ENCODE measurements at places on chromosomes 5 and 9.

GRCh38 chr5:33379757-33380156 is 61.0 kb upstream of the TARS1 start:
- no peak for DNase-seq

- no peak for DNase-seq
These were observed 20.6 kb downstream of the LAMC3 start for GRCh38 chr9:131029574-131029952.

DNA sequence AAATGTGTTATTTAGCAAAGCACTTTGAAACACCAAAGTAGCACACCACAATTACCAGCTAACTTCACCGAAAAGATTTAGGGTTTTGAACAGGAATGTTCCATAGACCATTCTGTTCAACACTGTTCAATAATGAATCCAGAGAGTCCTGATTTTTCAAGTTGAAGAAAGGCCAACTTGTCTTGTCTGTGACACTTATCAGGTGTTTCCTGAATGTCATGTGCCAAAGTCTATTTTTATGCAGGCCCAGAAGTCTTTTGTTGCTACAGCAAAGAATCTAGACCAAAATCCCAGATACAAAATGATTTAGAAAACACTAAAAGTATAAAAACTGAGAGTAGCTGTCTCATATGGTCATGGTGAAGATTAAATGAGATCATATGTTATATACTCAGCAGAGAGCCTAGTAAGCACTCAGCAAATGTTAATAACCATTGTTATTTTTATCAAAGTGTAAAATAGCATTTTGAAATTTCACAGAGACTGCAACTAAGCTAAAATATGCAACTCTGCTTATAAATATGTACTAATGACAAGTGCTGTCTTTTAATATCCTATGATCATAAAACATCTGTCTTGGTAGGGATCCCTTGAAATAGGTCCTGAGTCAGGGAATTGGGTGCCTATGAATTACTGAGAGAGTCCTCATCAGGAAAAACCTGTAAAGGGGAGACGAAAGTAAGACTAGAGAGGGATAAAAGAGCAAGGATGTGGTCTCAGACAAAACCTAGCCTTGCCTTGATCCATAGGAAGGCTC is 122.4 kb upstream of the SLC12A2 start:
- DNase-seq = no peak

GRCh38 chr5:150780816-150781221 is 2.3 kb downstream of the SMIM3 start:
- no peak for DNase-seq

GRCh38 chr9:87664153-87665060 is 61.5 kb upstream of the CTSL start:
- DNase-seq = no peak

DNA sequence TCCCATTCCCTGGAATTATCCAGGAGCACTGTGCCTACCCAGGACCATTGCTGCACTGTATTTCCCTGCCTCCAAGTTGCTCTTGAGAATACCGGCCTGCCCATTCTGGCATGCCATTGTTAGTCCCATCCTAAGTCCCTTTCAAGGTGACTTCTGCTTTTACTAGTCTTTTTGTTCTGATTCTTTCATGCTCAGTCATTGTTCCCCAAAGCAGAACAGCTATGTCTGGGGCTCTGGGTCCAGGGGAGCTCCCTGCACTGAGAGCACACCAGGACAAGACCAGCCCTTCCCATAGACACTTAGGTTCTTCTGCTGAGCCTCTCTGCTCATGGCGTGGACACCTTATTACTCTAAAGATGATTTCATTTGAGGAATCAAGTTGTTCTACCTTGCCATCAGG is 388.9 kb upstream of the KLF4 start:
- no peak for DNase-seq

DNA sequence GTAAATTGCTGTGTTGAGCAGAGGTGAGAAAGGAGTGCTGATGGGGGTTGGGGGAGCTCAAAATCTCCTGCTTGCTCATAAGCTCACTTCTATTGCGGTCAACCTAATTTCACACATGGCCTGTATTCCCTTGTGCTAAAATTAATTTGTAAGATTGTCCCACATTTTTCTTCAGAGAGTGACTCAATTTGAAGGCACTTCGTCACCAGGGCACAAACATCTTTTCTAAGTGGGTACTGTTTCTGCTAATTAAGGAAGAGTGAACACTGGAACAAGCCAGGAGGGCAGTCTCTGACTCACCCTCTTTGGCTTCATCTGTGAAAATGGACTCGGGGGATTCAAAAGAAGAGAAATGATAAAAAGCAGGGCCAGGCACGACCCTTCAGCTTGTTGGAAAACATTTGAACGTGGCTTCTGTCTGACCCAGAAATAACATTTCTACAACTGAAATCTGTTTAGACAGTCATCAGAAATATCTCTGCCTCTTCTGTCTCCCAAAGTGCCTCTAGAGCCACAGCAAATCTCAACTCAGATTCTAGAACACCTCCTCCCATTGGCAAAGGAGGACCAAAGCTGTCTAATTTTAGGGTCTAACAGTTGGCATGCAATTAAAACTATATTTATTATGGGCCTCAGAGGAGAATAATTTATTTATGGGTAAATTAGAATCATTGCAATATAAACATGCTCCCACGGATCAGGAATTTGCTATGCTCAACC is 49.8 kb downstream of the FEM1C start:
- DNase-seq = no peak

DNA sequence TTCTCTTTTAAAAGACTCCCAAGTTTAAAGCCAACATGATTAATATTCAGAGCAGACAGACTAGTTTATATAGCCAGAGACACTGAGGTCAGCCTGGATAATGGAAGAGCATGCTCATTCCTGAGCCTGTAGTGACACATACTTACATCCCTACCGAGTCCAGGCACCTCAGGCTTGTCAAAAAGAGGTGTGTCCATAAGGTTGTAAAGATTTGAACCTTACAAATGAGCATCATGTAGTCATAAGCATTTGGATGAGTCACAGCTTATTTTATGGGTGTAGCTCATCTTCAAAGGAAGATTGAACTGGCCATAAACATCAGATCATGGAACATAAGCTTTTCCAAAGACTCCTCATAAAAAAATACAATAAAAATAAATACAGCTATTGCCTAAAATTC is 333.5 kb downstream of the EFNA5 start:
- no peak for DNase-seq

DNA sequence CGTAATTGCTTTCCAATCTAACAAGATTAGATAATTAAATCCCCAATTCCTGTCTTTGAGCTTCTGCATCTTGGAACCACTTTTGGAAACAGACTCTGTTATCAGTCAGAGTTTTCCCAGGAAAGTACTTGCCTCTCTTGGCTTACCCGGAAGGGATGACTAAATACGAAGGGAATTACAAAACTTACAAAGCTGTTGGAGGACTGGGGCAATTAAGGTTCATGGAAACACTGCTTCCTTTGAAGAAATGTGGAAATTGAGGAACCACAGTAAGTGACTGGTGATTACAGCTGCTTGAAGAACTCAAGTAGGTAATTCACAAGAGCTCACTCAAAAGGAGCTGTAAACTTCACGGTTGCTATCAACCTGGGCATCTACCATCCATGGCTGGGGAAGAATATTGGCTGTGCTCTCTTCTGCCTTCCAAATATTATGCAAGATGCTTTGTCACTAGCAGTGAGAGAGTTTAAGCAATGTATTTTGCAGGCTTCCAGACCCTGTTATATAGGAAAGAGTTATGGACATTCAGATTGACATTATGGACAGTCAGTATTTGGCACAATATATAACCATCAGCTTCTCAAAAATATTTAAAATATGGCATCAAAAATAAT is 104.6 kb upstream of the MAN2A1 start:
- no peak for DNase-seq

GRCh38 chr5:77120706-77121105 is 33.6 kb upstream of the ZBED3 start:
- DNase-seq = no peak

GRCh38 chr5:116296335-116297072 is 211.7 kb downstream of the COMMD10 start:
- DNase-seq = no peak

DNA sequence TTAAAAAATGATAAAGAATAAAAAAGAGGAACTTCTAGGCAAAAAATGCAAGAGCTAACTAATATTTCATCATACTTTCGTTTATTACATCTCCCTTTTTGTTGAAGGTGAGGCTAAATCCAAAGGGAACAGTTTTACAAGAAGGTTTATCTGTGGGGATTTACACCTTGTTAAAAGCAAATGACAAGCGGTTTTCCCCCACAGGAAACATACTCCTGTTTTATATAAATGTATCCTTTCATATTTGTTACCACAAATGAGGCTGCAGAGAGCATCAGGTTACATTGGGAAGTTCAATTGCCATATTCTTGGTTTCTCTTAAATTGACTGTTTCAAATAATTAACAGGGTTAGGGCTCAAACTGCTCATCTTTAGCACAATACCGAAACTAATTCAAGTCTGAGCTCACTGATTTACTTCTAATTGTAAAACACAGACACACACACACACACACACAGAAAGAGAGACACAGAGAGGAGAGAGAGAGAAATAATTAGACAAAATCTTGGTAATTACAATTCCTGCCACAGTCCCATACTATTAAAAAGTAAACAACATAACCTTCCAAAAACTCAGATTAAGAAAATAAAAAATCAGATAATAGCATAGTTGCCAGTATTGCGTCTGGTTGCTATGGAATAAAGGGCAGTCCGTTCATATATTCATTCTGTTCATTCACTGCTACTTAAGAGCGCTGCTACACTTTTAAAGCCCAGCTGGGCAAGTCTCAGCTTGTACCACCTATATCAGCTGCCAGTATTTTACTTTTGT is 17.1 kb downstream of the RFX3 start:
- peak; percentile 72 for DNase-seq

- DNase-seq = no peak
These were observed 126.1 kb upstream of the RASA1 start for GRCh38 chr5:87141544-87141943.

GRCh38 chr9:14616188-14616982 is 76.8 kb downstream of the ZDHHC21 start:
- DNase-seq = peak; percentile 45

DNA sequence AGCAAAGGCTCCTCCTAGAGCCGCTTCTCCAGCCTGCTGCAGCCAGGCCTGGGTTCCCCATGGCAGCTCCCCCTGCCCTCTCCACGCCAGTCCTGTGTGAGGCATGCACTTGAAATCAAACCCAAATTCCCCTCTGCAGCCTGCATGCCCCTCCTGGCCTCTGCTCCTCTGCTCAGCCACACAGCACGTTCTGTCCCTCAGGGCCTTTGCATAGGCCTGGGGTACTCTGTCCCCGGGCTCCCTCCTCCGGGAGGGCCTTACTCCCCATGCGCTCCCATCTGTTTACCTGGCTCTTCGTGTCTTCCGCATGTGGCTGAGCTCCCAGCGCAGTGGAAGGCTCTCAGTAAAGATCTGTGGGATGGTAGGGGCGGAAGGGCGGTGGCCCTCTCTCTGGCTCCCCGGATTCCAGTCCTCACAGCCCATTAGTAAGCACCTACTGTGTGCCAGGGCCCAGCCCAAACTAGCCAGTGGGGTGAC is 203.5 kb upstream of the IER5L start:
- no peak for DNase-seq

DNA sequence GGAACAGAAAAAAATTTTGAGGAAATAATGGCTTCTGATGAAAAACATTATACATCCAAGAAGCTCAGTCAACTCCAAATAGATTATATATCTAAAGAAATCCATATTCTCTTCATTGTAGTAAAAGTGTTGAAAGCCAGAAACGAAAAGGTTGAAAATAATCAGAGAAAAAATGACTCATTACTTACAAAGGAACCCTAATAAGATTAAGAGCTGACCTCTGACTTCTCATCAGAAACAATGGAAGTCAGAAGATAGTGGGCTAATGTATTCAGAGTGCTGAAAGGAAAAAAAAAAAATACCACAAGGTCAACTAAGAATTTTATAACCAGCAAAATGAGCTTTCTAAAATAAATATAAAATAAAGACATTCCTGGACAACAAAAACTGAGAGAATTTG is 60.0 kb downstream of the HSD17B4 start:
- DNase-seq = no peak

DNA sequence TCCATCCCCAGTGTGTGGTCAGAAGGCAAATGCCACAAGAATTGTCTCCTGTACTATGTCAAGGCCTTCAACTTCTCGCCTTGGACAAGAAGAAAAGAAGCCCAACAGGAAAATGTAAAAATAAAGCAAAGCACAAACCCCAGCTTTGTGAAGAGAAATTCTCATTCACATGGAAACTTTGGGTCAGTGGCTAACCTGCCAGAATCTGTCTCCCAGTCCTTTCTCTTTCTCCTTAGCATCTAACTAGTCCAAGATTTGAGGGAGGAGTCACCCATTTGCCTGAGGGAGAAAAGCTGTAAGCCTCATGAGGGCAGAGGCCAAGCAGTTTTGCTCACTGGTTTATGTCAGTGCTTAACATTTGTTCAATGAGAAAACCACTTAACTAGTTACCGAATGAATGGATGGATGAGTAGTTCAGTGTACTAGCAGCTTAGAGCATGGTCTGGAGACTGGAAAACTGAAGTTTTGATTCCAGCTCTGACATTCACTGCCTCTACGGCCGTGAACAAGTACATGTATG is 36.0 kb downstream of the ADAM19 start:
- DNase-seq = no peak
